ENCODE measurements at places on chromosomes 12 and 14.

DNA sequence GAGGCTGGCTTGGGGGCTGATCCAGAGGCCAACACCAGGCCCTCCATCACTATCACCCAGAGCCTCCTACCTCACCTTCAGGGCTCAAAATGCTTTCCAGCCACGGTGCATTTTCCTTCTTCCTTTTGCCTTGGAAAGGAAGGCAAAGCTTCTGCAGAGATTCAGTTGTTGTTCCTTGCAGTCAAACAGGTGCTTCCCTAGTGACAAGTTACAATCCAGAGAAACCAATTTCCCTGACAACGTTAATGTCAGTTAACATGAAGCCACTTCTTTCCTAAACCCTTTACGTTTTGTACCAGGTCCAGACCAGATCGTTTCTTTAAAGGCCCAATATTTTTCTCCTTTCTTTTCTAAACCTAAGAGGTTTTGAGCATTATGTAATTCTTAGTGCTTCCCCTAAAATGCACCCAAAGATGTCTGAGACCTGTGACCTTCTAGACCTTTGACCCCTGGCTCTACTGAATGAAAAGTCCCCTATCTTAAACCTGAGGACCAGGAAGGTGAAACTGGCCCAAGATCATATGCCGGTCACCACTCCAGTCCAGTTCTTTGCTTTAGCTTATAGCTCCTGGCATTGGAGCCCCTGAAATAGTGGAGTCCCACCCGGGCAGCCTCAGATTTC lies 211.5 kb downstream of the SLC41A2 start:
- DNase-seq, result no peak

DNA sequence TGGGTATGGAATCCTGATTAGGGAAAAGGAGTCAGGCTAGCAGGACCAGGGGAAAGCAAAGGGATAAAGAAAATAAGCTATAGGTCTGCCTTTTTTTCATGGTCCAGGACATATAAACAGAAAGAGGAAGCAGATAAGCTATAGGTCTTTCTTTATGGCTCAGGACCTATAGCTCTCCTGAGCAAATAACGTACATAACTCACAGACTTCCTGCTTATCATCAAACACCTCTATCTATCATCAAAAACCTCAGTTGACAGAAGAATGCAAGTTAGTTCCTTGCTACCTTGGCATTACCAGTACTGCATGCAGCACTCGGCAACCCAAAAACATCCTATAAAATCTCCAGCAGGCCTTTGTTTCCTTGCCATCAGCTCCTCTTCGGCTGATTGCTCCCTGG lies 238.7 kb upstream of the OR4E1 start:
- DNase-seq, result no peak

- DNase-seq, result no peak
These were observed 66.5 kb downstream of the BHLHE41 start for GRCh38 chr12:26058308-26058707.

- DNase-seq, result no peak
These were observed 16.5 kb upstream of the DYRK2 start for GRCh38 chr12:67632005-67632404.

DNA sequence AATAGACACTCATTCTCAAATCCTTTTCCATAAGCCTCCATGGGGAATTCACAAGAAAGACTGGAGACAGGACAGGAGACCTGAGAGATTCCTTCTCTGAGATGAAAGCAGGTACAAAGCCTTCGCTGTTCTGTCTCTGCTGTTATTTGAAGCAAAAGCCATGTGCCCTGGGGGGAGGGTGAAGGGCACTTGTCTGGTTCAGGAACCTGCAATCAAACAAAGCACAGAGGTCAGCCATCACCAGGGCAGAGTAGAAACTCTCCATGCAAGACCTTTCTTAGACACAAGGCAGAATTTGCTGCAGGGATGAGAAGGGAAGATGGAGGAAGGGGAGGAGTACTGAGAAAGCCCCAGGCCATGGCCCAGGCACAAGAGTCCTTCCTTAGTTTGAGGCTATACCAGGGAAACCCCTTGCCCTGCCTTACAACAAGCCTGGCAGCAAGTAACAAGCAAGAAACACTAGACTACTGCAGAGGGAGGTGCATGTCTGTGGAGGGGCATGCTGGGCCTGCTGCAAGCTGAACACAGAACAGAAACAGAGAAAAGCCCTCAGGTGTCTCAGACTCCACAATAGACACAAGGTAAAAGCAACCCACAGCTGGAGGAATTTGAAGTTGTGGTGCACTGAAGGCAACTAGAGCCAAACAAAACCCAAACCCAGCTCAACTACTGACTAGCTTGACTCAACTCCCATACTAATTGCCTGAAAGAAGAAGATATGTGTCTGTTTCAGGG lies 7.8 kb upstream of the ART4 start:
- DNase-seq, result no peak

DNA sequence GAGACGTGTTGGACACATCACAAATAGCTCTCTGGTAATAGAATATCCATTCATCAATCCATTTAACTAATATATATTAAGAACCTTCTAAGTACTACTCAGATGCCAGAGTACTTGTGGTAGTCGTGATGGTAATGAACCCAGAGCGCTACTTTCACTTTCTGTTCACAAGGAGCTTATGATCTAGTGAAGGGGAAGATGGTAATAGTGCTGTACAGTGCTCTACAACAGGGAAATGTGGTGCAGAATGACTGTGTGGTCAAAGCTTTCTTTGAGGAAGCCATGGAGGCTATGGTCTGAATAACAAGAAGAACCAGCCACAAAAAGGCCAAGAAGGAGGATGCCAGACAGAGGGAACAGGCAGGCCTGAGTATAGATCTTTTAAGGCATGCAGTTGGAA lies 212.0 kb downstream of the PTPRO start:
- DNase-seq, result no peak

- DNase-seq, result no peak
These were observed 78.7 kb downstream of the TXNDC16 start for GRCh38 chr14:52473557-52473956.

- DNase-seq, result no peak
These were observed 458.8 kb downstream of the GLT1D1 start for GRCh38 chr12:129312048-129312447.

DNA sequence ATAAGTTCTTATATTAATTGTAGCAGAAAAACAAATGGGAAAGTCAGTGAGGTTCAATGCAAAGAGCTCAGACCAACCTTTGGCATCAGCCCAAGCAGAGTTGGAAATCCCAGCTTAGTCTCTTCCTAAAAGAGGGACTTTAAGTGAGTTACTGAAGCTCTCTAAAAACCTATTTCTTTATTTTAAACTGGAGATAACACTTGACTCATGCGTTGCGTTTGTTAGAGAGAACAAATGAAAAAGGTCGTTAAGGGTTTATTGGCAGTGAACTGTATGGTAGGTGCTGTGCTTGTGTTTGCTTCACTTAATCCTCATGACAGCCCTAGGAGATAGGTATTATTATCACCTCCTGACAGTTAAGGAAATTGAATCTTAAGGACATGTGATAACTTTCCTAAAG lies 396.5 kb downstream of the RAD51B start:
- DNase-seq, result no peak

DNA sequence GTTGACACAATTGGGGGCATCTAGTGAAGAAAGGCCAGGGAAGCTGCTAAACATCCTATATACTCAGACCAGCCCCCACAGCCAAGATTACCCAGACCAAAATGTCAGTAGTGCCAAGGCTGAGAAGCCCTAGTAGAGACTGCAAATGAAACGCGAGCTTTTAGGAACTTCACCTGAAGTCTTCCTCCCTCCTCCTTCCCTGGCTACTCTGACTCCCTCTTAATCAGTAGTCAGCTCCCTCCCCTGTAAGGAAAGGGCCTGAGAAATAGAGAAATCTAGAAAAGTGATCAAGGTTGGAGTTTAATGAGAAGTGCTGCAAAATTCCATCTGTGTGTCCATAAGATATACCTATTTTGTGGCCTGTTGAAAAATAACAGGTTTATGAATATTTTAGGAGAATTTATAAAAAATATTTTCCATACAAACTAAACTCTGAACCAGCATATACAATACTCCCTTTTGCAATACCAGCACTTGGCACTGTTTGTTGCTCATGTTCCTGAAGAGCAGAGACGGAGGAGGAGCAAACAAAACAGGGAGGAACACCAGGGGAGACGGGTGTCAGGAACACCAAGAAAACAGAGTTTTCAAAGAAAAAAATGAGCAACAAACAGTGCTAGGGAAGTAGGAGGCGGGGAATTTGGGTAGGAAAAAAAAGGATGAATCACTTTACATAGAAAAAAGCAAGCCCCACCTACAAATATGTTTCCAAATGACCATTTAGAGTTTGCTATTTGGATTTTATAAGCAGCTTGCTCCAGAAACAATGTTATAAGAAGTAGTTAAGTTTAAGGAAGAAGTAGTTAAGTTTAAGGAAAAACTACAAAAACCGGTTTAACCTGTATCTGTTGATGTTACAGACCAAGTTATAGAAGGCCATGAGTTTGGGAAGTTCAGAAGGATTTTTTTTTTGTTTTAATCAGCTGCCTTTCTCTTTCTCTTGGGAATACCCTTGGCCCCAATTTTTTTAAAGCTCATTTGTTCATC lies 282.1 kb upstream of the GRIP1 start:
- no peak for DNase-seq

GRCh38 chr12:60394665-60395064 lies 798.8 kb downstream of the SLC16A7 start:
- no peak for DNase-seq

DNA sequence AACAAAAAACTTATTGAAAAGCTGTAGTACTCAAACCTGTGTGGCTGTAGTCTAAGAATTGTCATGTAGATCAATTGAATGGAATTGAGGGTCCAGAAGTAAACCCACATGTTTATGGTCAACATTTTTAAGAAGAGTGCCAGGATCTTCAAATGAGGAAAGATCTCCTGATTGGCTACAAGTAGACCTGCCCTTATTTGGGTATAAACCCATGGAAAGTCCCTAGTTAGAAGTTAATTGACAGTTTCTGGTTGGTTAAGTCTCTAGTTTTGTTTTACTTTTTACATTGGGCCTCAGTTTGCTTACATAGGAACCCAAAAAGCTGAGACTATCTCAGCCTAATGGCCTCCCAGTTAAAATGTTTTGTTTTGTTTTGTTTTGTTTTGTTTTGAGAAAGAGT lies 91.9 kb upstream of the RESF1 start:
- no peak for DNase-seq

- DNase-seq, result no peak
These were observed 133.6 kb upstream of the NCOR2 start for GRCh38 chr12:124700810-124701592.

GRCh38 chr14:59376686-59377085 lies 88.5 kb downstream of the GPR135 start:
- no peak for DNase-seq

DNA sequence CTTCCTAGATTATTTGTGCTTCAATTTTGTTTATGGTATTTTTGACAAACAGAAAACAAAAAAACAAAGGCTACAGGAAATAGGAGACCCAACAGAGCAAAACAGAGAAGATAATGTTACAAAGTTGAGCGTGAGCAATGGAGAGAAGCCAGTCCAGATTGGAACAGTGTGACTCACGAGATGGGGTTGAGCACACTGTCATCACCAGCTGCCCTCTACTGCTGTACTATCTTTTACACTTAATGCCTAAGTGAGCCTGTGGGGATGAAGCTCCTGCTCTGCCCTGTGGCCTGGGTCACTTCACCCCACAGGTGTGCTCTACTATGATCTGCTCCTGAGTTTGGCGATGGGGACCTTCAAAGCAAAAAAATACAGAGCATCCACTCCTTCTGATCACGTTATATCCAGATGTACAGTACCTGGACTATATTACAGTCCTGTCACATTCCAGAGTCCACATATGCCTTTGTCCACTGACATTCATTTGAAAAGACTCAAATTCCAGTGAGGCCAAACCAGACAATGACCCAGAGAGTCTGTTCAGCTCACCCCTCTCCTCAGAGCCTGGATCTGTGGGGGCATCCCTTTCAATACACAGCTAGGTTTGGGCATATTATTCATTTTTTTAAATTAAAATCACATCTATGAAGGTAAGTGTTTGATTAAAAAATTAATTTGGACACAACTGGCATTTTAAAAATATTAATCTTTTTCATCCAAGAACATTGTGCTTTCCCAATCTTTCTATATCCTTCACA lies 4.4 kb downstream of the IPO8 start:
- no peak for DNase-seq

- DNase-seq, result peak; percentile 23
These were observed 50.4 kb downstream of the DYRK2 start for GRCh38 chr12:67698672-67699581.

DNA sequence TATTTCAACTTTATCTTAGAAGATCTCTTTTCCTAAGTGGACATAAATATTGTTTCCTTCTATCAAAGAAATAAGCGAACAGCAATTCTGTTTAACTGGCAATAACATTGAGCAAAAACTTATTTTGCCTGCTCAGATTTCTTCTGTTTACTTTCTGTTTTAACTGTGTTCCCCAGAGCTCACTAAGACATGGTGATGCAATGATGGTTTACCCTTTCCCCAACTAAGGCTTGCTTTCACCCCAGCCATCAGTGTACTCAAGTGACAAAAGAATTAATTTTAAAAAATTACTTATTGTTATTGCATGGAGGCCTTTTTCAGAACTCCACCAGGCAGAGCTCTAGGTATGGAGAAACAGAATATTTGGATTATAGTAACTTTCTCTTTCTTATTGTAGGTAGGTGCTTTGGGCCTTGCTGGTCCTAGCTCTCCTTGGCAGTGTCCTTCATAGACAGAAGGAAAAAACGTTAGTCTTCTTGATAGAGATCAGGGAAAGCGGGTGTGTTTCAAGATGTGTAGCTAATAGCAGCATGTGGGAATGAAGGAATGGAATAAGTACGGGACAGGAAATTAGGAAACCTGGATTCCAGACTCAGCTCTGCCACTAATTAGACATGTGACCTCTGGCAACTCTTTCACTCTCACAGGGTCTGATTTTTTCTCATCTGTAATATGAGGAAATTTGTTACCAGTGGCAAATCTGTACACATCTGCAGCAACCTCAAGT lies 14.6 kb upstream of the DDHD1 start:
- DNase-seq, result no peak

DNA sequence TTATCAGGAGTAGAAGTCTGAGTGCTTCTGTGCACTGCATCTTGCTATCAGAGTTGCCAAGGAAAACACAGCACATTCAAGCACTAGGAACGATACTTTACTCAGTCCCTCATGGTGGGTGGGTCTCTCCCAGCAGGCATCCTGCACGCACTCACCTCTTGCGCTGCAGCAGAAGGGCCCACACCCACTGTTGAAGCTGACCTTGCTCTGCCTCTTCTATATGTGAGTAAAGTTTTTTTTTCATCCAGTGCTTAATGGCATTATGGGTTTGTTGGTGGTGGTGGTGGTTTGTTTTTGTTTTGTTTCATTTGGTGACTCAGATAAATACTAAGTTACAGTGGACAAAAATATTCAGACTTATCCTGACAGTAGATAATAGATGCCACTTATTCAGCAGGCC lies 348.5 kb downstream of the EGLN3 start:
- DNase-seq, result no peak

All from activated CD4-positive, alpha-beta T cell treated with anti-CD3 and anti-CD28 coated beads, Interleukin-2, amount 50 U/mL, for 4 hours (primary cell).